Fibroblast of mammary gland (primary cell): ENCODE measurements at places on chromosomes 5 and 9.

DNA sequence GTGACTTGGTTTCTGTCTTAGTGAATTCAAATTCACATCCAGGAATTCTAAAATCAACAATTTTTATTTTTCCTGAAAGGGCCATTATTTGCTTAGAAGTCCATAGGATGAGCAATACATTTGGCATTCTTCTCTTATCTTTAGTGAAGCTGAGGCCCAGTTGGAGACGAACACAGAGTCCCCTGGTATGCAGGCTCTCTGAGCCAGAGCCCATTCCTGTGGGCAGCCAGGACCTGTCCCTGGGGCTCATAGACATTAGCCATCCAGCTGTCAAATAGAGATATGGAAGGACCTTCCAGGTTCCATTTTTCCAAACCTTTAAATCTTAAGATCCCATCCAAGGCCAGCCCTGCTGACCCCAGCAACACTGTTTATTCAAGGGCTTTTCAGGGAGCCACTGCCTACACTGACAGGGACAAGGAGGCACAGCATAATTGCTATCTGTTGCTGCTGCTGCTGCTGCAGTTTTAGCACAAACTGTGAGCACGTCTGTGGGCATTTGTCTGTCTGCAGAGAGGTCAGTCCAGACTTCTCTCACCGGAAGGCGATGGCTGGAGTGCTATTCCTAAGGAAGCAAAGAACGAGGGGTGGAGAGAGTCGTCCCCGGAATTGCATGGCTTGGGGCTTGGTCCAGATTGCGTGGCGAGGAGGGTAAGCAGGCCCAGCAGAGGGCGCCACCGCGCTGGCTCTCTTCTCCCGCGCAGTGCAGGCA lies 639.0 kb downstream of the CCDC171 start:
- peak; percentile 87 for DNase-seq

DNA sequence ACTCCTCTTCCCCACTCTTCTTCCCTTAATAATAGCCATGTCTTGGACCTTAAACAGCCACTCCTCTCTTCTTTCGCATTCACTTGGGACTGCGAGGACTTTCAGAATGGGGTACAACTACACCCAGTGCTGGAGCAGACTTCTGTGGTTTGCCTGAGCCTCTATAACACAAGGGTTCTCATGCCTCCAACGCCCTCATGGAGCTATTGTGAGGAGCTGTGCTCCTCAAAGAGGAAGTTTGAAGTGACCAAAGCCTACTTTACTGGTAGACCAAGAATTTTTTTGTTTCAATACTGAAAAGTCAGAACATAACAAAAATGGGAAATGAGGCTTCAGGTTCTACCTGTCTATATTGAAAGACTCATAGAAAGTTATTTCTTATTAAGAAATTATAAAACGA lies 316.4 kb downstream of the PIK3R1 start:
- DNase-seq = no peak

GRCh38 chr9:135069558-135070197 lies 17.8 kb upstream of the OLFM1 start:
- DNase-seq = no peak

GRCh38 chr5:151139015-151139414 lies 18.6 kb downstream of the ANXA6 start:
- DNase-seq = no peak

GRCh38 chr5:132421462-132421861 lies 52.0 kb downstream of the SLC22A5 start:
- DNase-seq = no peak

GRCh38 chr5:88979244-88979643 lies 96.3 kb upstream of the MEF2C start:
- DNase-seq = peak; percentile 42

- peak; percentile 13 for DNase-seq
Observed at GRCh38 chr5:67537439-67538148, 341.0 kb upstream of the CD180 start.

GRCh38 chr9:109013679-109014607 lies 644 bp upstream of the CTNNAL1 start:
- DNase-seq = peak; percentile 72

DNA sequence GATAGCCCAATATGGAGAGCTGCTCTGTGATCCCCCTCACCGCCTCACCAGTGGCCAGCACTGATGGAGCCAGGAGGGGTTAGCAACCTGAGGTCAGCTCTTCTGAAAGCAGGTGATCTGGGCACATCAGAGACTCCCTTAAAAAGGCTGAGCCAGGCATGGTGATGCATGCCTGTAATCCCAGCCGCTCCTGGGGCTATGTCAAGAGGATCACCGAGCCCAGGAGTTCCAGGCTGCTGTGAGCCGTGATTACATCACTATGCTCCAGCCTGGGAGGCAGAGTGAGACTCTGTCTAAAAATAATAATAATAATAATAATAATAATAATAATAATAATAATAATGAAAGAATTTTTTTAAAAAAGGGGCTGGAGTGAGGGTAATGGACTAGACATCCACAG lies 66.6 kb upstream of the HRH2 start:
- DNase-seq = no peak

- DNase-seq = peak; percentile 32
Observed at GRCh38 chr5:16411235-16411634, 54.4 kb downstream of the ZNF622 start.

GRCh38 chr9:137390553-137391410 lies 32.2 kb downstream of the EXD3 start:
- no peak for DNase-seq

DNA sequence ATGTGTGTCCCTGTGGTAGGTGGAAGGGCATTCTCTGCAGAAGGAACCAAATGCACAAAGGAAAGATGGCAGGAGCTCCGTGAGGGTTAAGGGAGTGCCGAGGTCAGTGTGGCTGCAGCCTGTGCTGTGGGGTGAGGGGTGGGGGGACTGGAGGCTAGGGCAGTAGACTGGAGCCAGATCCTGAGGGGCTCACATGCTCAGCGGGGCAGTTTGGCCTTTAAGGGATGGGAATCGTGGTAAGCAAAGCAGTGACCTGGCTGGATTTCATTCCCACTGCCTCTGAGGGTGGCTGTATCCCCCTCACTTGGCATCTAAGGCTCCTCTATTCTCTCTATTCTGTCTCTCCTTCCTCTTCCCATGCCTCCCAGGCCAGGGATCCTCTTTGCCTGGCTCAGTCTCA lies 15.6 kb downstream of the PITX1 start:
- no peak for DNase-seq

DNA sequence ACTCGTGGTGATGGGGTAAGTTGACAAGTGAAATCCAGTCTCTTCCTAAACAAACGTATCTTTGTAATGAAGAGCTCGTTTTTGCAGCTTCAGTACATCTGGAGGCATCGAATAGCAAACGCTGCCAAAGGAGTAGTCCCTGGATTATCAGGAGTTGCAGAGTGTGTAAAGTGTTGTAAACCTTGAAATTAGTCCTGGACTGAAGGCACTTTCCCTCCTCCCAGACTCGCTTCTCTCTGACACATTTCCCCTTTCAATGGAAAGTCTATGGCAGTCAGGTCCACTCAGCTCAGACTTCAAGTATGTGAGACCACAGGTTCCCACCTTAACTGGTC lies 1.5 kb upstream of the PBX3 start:
- DNase-seq = no peak

DNA sequence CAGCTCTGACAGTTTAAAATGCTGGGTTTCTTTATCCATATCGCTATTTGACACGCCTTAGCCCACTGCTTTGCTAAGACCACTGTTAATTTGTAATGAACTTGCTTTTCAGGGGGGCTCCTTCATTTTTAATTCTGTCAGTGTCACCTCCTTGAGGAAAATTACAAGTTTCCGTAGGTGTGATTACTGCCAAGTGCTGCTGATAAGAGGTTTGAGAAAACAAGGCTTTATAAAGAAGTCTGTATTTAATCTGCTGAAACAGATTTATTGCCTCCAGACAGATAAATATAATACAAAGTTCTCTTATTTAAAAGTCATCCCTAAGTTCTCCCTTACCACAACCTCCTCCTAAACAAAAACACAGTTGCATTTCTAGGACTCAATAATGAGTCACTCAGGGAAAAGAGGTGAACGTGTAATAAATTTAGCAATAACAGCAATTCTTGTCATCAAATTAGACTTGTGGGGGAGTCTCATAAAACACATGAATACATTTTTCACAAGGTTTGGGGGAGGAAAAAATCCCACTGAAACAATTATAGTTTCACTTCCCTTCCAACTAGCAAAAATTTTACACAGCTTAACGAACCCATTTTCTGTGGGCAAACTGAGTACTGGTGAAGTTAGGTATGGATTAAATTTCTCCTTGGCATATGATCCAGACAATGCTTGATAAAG lies 72.8 kb downstream of the MAPKAP1 start:
- peak; percentile 78 for DNase-seq

DNA sequence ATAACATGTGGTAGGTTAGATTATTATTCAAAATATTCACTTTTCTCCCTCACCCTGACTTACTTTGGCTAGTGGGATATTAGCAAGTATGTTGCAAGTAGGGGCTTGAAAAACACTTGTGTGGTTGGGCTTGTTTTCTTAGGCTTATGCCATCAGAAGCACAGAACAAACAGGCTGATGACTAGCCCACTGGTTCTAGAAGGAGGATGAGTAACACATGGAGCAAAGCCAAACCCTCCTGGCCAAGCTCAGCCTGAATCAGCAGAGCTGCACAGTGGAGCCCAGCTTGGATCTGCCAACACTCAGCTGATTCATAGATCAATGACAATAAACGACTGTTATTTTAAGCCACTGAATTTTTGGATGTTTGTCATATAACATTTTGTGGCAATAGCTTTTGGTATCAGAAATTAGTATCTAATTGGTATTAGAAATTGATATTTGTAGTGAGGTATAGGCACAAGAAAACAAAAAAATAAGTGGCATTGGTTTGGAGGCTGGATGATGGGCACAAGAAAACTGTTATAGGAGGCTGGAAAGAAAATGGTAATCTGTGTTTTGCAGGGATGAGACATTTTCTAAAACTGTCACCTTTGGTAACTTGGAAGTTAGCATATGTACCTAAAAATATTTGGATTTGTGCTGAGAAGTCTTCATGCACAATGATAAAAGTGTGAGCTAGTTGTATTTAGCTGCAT lies 46.1 kb upstream of the ZBED3 start:
- DNase-seq = peak; percentile 100

GRCh38 chr9:98334796-98335195 lies 79.3 kb upstream of the TBC1D2 start:
- DNase-seq = no peak

DNA sequence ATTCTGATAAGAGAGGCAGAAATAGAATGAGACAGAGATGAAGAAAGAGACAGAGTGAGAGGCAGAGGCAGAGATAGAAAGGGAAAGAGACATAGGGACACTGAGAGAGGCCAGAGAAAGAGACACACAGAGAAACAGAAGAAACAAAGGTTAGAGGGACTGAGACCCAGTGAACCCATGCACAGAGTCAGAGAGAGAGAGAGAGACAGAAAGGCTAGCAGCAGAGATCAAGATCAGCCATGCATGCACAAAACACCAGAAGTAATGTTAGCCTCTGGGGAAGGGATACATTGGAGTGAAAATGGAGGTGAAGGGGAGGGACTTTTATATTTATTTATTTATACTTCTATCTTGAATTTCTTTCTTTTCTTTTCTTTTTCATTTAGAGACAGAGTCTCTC lies 14.1 kb upstream of the SPARC start:
- no peak for DNase-seq

DNA sequence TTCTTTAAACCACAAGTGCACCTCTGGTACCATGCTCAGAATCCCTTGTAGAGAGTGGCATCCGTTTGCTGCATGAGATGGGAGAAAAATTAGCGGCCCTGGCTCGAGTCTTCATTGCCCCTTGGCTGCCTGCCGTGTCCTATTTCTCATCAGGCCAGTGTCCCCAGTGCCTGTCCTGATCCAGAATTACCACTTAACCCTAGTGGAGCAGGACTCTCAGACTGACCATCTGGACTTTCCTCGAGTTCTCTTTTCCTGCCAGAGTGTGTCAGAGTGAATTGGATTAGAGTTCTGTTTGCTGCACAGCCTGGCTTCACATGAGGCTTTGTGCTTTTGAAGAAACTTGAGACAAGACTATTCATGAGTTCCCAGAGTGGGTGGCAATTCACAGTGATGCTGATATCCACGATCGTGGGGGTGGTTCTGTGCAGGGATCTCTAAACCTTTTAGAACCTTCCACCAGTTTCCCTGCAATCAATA lies 92.6 kb downstream of the C9orf152 start:
- DNase-seq = peak; percentile 92

DNA sequence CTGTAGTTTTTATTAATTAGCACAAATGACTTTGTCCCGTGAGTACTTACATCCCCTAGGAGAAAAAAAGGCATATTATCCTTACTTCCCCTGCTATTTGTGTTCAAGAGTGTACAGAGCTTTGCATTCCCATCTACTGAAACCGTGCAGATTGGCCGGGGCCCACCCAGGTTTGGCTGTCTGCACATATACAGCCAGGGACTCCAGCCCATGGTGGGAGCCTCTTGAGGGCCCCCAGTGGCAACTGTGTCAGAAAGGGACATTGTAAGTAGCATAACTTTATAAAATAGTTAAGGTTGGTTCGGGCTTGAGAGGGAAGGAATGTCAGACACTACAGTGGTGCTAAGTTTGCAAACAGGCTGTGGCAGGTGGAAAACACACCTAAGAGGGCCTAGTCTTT lies 24.7 kb downstream of the PHF2 start:
- no peak for DNase-seq

- peak; percentile 96 for DNase-seq
Observed at GRCh38 chr9:135898634-135899407, 8.5 kb downstream of the CAMSAP1 start.

- peak; percentile 17 for DNase-seq
Observed at GRCh38 chr9:10614196-10614800, 1.5 kb upstream of the PTPRD start.

GRCh38 chr5:57559110-57559635 lies 76.6 kb upstream of the ACTBL2 start:
- no peak for DNase-seq

DNA sequence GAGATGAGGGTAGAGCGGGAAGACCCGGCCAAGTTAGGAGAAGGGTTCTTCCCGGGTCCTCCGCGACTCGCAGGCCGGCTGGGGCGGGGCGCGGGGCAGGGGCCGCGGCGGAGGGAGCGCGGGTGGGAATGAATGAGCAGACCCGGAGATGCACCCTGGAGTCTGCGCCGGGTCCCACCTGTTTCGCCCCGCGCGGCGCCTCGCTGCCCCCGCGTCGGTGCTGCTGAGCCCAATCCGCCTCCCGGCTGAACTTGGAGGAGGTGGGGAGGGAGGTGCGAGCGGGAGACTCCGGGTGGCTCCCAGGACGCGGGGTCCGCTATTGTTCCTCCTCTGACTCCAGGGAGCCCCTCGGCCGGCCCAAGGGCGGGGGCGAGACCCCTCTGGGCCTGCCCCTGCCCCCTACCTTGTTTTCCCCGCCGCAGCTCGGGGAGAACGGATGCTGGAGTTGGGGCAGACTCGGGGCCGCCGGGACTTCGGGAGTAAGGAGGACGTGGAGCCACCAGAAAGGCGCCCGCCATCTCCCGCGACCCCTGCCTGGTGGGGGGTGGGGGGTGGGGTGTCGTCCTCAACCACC lies 659 bp downstream of the RAI14 start:
- no peak for DNase-seq

DNA sequence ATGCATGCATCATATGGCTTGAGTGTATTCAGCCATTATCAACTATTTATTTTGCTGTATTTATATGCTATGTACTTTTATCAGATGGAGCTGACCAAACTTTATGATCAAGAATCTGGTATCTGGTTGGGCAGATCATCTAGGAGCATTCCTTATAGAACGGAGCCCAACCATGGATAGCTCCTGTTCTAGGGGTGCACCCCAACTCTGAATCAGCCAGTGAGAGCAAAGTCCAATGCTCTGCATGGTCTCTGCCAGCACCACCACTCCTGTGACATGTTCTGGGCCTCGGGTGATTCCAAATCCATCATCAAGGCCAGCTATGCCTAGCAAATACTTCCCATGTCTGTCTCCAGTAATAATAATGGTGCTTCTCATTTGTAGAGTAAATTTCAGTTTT lies 517.5 kb downstream of the AGTPBP1 start:
- no peak for DNase-seq
